NCI-H774 (cell line): ENCODE measurements at places on chromosomes 4 and X.

- no peak for DNase-seq
Observed at GRCh38 chr4:96134806-96135205, 294.9 kb downstream of the PDHA2 start.

- DNase-seq = peak; percentile 41
Observed at GRCh38 chr4:104395168-104395614, 99.5 kb downstream of the CXXC4 start.

DNA sequence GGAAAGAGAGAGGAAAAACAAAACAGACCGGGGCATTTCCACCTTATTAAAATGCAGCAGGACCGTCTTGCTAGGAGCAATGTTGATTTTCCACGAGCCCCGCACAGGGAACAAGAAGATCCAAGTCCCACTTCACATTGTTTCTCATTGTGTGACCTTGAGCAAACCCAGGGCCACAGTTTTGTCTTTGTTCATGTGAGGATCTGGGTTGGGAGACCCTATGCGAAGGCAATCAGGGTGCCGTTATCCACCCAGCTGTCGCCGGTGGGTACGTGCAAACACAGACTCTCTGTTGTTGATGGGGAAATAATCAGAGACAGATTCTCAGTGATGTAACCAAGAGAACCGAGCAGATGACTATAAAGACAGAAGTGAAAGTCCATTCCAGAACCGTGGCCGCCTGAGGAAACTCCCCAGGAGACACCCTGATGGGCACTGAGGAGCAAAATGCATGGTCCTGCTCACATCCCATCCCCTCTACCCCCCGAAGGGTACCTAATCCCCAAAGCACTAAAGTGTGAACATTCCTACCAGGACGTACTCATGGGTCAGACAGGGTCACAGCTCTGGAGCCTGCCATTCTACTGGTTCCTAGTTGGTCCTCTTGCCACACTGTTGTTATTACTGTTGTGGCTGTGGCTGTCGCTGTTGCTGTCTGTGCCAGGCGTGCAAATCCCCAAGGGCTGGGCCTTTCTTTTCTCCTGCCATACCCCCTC lies 102.7 kb upstream of the RBPJ start:
- no peak for DNase-seq

DNA sequence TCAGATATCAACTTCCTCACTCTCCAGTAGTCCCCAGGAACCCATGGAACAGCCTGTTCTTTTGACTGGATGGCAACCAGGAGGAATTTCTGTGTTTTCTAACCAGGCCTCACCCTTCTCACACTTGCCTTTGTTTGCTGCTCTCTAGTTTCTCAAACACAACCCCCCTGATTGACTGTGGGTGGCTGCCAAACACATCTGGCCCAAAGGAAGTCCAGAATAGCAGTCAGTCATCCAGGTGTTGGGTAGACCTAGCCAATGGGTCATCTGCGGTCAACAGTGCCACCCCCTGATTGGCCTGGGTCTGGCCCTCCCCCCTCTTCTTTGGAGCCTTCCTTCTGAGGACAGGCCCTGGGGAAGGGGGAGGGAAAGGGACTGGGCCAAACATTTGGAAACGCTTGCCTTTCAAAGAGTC lies 53.7 kb downstream of the MSX1 start:
- no peak for DNase-seq

DNA sequence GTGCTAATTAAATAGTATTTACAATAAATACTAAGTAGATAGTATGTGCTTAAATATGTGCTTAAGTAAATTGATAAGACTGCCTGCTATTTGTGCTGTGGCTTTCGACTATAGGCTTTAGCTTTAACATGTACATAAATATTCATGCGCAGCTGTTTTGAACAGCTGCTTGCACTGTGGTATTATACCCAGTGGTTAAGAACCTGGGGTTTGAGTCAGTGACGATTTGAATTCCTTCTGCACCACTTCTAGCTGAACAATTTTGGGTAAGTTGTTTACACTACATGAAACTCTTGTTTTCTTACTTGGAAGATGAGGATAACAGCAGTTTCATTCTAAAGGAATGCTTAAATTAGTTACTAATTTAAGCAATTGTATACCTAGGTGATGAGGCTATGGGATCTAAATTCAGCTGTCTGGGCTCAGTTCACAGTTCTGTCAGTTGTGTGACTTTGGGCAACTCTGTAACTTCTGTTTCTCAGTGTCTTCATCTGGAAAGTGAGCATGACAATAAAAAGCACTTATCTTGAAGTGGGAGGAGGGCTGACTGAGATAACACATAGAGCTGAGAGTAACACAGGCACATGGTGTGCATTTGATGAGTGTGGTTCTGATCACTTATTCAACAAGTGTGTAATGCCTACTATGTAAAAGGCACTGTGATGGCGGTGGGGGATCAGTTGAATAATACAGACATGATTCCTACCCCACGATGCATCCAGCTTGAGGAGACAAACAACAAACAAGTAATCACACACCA lies 37.0 kb downstream of the HPGDS start:
- DNase-seq = no peak

GRCh38 chrX:70386235-70386634 lies 36.9 kb upstream of the GDPD2 start:
- no peak for DNase-seq

GRCh38 chrX:24190500-24191156 lies 41.1 kb downstream of the ZFX start:
- no peak for DNase-seq

- DNase-seq = peak; percentile 5
Observed at GRCh38 chr4:117134386-117134785, 49.0 kb upstream of the TRAM1L1 start.

GRCh38 chr4:46425775-46426400 lies 36.0 kb upstream of the GABRA2 start:
- DNase-seq = peak; percentile 12

GRCh38 chr4:38381788-38382187 lies 282.2 kb upstream of the KLF3 start:
- no peak for DNase-seq
